Esophagus mucosa (tissue), 1 donor: ENCODE measurements at places on chromosomes 7 and 10. TPM values are rescaled to one million over a fixed set of nuclear protein-coding genes. Genes with fewer than 3 reads are reported as not detected.
A peak's percentile ranks its signal among the peaks of the same experiment; 100 is the strongest.

DNA sequence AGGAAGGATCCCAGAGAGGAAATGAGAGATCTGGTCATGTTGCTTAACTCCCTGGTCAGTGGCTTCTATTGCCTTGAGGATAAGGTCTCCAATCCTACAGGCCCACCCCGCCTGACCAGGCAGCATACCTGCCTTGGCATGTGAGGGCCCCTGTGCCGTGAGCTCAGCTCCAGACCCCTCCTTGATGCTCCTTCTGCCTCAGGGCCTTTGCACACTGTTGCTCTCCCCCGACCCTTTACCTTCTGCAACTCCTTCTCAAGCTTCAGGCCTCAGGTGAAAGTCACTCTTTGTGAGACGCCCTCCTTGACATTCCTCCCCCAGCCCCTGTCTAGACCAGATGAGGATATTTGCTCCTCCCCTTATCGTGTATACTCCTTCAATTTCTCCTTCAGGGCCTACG lies 62.8 kb downstream of the FAM241B start:
- no peak for ATAC-seq

GRCh38 chr7:105664816-105665525 lies 83.7 kb upstream of the EFCAB10 start:
- no peak for ATAC-seq

The GPRIN2 gene
- total RNA-seq = 4.5 TPM

DNA sequence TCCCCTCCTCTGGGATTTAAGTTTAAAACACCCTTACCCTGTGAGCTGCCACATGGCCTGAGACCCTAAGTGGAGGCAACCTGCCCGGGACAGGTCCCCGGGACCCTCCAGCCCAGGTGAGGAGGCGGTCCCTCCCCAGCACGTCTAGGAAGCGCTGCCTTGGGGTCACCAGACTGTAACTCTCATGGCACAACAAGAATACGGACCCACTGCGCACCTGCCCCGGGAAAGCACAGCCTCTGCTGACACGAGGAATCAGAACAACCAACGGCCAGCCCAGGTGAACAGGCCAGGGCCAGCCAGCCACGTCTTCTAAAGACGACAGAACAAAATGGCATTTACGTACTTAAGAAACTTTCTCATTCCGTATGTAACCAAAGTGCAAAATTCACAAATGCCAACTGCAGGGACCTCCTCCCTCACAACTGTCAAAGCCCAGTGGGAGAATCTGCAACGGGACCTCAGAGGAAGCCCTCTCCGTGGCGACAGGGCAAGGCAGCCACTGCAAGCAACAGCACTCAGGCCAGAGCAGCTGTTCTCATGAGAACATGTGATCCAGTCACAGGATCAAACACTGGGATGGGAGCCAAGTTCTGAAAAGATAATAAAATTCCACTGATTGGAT lies 208.4 kb downstream of the DIP2C start:
- no peak for ATAC-seq

The CLCN1 gene
- total RNA-seq = 0.68 TPM

GRCh38 chr7:34043461-34044305 lies 138.3 kb downstream of the BMPER start:
- ATAC-seq = no peak

The PRKCQ gene
- total RNA-seq = 0.64 TPM

The LRRD1 gene
- not detected for total RNA-seq

DNA sequence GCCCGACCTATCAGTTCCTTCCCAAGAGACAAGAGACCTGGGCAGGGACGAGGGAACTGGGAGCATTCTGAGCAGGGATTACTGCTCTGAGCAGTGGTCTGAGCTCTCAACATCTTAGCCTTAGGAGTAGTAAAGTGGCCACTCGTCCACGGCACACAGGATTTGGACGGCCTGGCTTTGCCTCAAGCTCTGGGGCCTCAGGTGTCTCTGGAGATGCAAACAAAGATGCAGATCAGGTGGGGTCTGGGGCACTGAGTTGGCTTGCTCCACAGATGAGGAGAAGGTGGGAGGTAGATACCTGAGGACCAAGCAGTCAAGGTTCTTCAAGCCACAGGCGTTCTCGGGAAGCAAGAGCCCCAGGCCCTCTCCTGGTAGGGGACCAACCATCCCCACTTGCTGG lies 16.1 kb upstream of the NPFFR1 start:
- ATAC-seq = no peak

The MBL2 gene
- not detected for total RNA-seq

- no peak for ATAC-seq
These were observed 151.9 kb downstream of the ZMYND11 start for GRCh38 chr10:287026-287709.

The CREB5 gene
- total RNA-seq = 2.5 TPM

DNA sequence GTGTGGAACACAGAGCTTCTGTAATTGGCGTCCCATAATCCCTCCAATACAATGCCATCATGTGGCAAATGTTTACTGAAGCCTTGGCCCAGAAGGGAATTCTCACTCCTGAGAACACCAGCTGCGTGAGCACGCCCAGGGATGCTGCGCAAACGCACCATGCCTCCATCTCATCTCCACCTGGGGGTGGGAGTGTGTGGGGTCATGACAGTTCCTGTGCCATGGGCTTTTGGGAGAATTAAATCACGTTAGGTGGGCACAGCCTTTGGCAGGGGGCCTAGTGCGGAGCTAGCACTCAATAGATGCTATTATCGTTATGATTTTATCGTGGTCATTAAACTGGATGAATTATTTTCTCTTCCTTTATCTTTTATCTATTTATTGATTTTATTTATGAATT lies 15.8 kb downstream of the WDFY4 start:
- no peak for ATAC-seq

GRCh38 chr7:20424500-20424899 lies 93.8 kb downstream of the ITGB8 start:
- no peak for ATAC-seq

DNA sequence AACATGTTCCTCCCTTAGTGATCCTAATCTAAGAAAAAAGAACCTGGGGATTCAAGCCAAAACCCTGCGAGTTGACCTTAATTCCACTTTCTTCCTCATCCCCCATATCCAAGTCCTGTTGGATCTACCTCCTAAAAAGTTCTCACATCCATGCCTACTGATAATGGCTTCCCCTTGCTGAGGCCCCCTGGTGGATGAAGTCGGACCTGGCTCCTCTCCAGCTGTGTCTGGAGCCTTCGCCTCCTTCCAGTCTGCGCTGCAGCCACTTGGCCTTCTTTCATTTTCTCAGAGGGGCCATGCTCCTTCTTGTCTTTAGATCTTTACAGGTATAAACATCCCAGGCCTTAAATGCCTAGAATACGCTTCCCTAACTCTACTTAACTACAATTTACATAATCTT lies 8.1 kb downstream of the PDE1C start:
- peak; percentile 35 for ATAC-seq

GRCh38 chr7:140475747-140476333 lies 3.5 kb downstream of the MKRN1 start:
- ATAC-seq = no peak

DNA sequence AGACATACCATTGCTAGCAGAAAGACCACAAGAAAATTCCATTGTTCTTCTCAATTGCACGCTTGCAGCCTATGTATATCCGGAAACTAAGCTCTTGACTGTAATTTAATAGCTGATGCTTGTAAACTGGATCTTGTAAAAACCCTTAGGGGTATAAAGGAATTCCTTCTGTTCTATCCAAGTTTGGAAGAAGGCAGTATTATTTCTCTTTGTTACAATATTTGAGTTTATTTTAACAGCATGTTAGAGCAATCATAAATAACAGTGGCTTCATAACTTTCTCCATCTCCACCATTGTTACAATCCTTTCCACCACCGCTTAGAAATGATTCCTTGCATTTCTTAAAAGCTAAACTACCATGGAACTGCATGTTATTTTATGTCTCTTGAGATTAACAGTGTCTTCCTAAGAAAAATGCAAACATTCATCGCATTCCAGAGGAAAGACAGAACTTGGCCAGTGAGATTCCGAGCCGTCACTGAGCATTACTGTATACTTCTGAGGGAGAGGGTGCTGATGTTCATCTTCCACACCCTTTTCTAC lies 92.5 kb downstream of the TRIL start:
- ATAC-seq = no peak

- no peak for ATAC-seq
These were observed 191.8 kb downstream of the ADARB2 start for GRCh38 chr10:1545524-1545923.

GRCh38 chr10:43304687-43305333 lies 37.9 kb upstream of the RASGEF1A start:
- peak; percentile 60 for ATAC-seq

- ATAC-seq = no peak
These were observed 53.1 kb upstream of the CXCL12 start for GRCh38 chr10:44437840-44438511.

- no peak for ATAC-seq
These were observed 51.7 kb upstream of the CYTH3 start for GRCh38 chr7:6323967-6324701.

GRCh38 chr7:20509892-20510572 lies 105.4 kb upstream of the ABCB5 start:
- no peak for ATAC-seq

GRCh38 chr7:152615031-152615741 lies 60.8 kb downstream of the XRCC2 start:
- ATAC-seq = no peak

The PTN gene
- total RNA-seq = 28.6 TPM

- no peak for ATAC-seq
These were observed 119.6 kb downstream of the EMX2 start for GRCh38 chr10:117662126-117662525.

DNA sequence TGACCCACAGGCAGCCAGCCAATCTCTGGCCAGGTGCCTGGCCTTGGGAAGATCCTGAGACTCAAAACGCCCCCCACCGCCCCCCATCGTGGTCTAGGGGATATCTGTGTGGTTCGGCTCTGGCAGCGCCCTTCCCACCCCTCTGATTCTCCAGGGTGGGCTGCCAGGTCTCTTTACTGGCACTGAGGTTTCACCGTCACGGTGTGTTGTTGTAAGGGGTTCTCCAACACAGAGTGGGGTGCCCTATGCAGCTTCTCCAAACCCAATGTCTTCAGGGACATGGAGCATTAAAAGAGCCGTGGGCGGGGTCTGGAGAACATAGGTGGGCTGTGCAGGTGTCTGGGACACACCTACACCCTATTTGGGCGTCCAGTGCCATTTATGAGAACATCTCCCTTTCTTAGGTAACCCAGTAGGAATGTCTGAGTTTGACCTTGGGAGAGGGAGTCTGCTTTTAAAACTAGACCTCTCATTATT lies 1.5 kb downstream of the MAFK start:
- ATAC-seq = no peak

DNA sequence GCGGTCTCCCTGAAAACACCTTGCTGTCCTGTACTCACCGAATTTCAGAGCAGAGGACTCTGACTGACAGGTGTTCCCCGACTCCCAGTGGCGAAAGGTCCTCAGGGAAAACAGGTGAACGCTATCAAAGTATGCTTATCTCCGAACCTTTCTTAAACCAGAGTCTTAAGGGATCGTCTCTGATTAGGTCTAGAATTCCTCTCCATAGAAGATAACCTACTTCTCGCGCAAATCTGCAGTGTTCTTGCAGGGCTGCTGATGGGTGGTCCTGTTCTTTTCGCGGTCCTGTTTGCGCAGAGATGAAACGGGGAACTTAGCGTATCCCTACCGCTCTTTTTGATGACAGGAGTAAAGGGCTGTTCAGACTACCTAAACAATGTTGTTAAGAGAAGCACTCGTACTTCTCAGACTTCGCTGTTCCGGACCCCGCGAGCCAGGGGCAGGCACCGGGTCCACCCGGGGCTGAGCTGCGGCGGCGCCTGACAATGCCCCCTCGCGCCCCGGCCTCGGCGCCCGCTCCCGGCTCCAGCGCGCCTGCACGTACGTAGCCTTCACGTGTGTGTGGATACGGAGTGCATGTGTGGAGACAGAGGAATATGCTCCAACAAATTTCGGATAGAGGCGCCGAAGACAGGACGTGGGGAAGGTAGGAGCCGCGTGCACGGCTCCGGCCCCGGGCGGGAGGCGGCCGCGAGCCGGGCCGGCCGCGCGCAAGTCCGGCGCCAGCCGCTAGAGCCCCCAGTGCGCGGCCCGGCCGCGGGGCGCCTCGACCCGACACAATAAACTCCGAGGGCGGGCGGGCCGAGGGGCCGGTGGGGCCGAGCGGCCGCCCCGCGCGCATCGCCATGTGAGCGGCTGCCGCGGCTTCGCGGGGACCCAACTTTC lies 766 bp upstream of the ZMYND11 start:
- ATAC-seq = peak; percentile 24

GRCh38 chr7:69373171-69374043 lies 224.9 kb upstream of the AUTS2 start:
- no peak for ATAC-seq

- peak; percentile 70 for ATAC-seq
These were observed at the start of gene NFKB2 for GRCh38 chr10:102395400-102396316. NFKB2 (plus strand) TSS chr10:102395705; CDS start chr10:102395960, 255 bp downstream.

DNA sequence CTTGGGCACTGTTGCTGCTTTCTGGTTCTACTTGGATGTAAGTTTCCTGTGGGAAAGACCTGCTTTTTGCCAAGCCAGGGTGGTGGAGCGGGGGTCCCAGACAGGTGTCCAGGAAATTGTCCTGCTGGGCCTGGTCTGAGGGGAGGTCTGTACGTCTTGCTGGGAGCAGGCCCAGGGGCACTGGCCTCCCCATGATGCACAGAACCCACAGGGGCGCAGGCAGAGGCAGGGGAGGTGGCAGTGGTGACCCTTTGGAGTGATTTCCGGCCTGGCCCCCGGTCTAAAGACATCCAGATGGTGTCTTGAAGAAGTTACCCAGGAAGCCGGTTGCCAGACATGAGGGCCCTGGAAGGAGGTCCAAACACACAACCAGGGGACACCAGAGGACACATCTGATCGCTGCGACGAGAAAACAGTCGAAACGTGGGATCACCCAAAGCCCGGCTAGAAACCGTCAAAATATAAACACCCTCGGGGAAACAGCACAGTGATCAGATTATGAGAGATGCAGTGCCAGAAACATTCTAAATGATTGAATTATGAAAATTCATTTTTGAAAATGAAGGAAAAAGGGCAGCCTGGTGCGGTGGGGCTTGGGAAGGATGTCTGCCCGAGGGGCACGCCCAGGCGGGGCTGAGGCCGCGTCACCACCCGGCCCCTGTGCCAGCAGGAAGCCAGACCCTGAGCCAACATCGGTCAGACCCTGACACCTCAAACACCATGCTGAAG lies 59.6 kb downstream of the TMEM270 start:
- ATAC-seq = no peak
